ENCODE measurements at places on chromosomes 16 and 17.

DNA sequence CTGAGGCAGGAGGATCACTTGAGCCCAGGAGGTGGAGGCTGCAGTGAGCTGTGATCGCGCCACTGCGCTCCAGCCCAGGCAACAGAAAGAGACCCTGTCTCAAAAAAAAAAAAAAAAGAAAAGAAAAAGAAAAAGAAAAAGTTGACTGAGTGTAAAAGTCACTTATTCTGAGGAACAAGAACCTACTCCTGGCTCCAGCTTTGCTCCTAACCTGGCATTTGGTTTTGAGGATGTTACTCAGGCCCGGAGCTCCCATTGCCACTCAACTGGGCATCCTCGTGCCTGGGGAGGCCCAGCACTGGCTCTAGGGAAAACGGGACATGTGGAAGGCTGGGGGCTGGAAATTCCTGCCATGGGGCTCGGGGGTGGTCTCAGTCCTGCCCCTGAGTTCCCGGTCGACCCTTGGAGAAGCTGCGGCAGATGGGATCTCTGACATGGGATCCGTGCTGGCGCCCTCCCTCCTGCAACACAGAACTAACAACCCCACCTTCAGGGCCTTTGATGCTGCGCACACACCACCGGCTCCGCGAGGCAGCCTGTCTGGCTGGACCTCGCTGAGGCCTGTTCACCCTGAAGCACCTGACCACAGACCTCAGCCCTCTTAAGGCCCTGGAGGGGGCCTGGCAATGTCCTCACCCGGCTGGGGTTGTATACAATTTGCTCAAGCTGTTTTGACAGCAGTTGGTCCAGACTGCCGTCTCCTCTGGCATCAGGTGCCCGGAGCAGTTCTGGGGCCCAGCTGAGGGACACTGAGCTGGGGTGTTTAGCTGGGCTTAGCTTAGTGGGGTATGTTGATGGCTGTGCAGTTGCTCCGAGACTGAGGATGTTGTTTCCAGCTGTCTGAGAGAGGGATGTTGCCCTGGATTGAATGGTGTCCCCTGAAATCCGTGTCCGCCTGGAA is 12.3 kb downstream of the CD7 start:
- DNase-seq = no peak

DNA sequence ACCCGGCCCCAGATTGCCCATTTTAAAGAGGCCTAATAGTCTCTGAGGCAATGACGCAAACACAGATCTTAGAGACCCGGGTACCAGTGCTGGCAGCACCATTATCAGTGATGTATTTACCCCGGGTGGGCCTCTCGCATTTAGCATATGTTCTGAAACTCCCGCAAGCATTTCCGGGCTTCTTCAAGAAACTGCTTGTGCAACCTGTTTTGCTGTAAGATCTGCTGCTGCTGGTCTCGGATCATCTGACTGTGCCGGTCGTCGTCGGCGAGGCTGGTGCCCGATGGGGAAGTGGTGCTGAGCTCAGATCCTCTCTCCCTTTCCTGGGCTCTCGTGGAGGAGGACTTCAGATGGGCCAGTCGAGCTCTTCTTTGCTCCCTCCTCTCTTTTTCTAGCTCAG is 12.5 kb downstream of the CEP295NL start:
- no peak for DNase-seq

DNA sequence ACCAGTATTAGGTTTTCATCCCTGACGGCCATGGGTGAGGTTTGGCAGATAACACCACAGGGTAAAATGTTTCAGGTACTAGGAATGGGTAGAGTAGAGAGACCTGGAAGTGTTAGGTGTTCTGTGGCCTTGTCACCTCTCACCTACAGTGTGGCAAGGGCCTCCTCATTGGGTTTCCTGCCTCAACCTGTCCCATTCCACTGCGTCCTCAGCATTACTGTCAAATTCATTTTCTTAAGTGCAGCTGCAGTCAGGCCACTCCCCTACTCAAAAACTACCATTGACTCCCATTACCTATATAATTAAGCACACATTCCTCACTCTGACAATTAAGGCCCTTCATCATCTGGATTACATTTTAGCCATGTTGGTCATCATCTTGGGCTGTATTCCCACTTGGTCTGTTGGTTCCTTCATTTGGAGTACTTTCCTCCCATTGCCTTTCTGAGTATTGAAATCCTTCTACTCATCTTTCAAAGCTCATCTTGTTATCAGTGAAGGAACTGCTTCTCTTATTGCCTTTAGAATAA is 64.5 kb downstream of the NUP88 start:
- DNase-seq = no peak

GRCh38 chr16:88886420-88886844 is 20.0 kb upstream of the PABPN1L start:
- no peak for DNase-seq

DNA sequence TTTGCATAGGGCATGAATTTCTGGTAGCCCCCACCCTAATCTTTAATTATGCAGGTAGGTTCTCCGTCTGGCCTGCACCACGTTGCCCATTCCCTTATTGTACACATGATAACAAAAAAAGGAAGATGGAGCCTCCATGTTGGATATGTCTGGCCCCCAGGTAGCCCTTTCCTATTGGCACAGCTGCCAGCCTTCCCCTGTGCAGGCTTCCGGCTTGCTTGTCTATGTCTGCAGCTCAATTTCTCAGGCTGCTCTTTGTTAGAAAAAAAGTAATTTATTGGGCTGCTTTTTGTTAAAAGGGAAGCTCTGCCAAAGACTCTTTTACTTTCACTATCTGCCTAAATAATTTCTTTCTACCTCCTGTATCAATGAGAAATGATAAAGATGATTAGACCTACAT is 5.5 kb downstream of the OR1A1 start:
- no peak for DNase-seq

- DNase-seq = no peak
Observed at GRCh38 chr16:51473091-51473490, 322.0 kb upstream of the SALL1 start.

DNA sequence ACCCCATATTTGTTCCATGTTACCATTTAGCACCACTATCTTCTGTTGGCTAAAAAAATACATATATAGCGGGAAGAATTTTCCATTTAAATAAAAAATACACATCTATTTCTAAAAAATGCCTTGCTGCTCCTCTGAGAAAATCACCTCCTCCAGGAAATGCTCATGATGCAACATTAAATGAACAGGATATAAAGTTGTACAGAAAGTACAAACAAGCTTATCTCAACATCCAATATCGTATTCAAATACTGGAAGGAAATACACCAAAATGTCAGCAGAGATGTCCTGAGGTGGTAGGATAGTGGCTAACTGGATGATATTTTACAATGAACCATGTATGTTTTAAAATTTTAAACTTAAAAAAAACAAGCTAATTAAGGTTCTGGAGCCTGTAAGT is 21.3 kb downstream of the GNA13 start:
- DNase-seq = no peak

- no peak for DNase-seq
Observed at GRCh38 chr16:6165330-6165979, 1067.9 kb upstream of the EEF2KMT start.

DNA sequence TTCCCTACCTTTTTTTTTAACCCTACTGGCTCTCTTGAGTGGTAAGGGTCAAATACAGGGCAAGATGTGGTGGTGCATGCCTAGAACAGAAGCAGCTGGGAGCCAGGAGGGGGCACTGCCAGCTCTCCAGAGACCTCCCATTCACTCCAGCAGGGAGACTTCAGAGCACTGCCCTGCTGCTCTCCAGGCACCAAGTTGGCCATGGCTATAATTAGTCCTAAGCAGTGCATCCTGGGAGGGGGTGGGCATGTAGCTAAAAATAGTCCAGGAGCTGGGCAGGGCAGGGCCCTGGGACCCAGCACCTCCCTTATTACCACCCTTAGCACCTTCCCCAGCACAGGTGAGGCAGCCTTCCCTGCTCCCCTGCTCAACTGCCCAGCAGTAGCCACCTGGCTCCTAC is 3.5 kb downstream of the CORO6 start:
- no peak for DNase-seq

- no peak for DNase-seq
Observed at GRCh38 chr16:72044296-72044695, 10.0 kb upstream of the HP start.

DNA sequence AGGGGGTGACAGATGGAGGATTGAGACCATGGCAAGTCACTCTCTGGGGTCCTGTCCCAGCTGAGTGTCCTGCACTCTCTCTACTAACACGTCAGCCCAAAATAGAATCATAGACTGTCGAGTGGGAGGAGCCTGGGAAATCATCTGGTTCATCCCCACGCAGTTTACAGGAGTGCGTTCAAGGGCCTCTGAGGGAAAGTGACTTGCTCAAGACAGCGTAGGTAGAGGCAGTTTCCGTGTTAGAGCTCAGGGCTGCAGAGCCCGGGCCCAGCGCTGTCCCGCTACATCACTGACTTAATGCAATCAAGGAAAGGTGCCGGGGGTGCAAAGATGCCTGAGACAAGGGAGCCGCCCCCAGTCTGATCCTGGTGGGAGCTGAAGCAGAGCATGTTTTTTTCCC is 10.3 kb downstream of the GSG1L2 start:
- no peak for DNase-seq

DNA sequence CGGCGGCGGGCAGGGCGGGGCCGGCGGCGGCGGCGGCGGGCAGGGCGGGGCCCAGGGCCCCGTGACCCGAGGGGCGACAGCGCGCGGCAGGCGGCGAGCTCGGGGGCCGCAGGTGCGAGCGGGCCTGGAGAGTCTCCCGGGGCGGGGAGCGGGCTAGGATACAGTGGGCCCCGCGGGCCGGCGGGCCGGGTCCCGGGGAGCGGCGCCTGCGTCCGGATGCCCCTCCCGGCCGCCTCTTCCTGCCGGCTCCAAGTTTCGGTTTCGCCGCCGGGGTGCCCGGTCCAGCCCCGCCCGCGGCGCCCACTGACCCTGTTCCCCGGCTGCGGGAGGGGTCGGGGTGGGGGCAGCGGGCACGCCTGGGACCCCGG is at the start of gene RNF213:
RNF213 (plus strand) TSS at position 62 of the 368 bp plus-strand sequence. CDS start 2,830 bp downstream, outside the sequence.
- DNase-seq = peak; percentile 68

GRCh38 chr16:67563708-67564468 is 1.6 kb downstream of the CTCF start:
- no peak for DNase-seq

GRCh38 chr16:11967195-11967911 is 2.3 kb downstream of the TNFRSF17 start:
- no peak for DNase-seq

- DNase-seq = no peak
Observed at GRCh38 chr16:50269061-50269705, 2.8 kb downstream of the ADCY7 start.
